ENCODE measurements at places on chromosomes 6 and 20. TPM values are rescaled to one million over a fixed set of nuclear protein-coding genes. Genes with fewer than 3 reads are reported as not detected.
A peak's percentile ranks its signal among the peaks of the same experiment; 100 is the strongest.

Gene ULBP2
- 0.70 TPM for polyA plus RNA-seq

Gene ARG1
- 0.28 TPM for polyA plus RNA-seq

Gene PGC
- polyA plus RNA-seq, result not detected

Gene WDR27
- polyA plus RNA-seq, result 100 TPM

Gene TOX2
- polyA plus RNA-seq, result 3.6 TPM

Gene POU5F1
- polyA plus RNA-seq, result 9.2 TPM

Gene BCAS4
- polyA plus RNA-seq, result 6.2 TPM

Gene LTA
- 0.27 TPM for polyA plus RNA-seq

Gene RIMS4
- polyA plus RNA-seq, result 0.70 TPM

DNA sequence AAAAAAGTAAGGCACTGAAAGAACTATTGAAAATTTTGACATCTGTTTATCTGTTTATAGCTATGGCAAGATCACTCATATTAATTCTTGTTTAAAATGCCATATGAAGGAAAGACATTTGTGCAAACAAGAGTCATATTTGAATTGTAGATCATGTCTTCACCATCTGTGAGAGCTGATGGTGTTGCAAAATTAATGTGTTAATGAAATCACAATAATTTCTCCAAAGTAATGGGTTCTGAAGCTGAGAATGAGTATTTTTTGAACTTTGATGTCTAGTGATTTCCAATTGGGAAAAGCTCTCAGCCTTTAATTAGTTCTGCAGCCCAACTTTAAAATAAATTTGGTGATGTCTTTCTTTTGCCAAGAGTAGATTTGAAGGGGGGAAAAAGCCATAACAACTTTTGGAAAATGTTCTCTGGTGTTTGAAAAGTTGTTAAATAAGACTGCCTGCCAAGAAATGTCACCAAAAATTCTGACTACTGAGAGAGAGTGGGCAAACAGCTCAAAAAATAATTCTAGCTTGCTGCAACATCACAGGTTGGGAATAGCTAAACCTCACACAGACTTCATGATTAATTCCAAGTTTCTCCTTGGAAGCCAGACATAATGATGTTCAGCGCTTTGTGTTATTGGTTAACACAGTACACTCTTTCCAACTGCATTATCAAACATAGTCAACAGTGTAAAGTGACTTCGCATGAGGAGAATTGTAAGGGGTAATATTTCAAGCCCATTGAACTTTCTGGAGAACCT lies 142.6 kb downstream of the SOBP start:
- no peak for DNase-seq

GRCh38 chr6:119887666-119888065 lies 538.1 kb upstream of the MAN1A1 start:
- no peak for DNase-seq

DNA sequence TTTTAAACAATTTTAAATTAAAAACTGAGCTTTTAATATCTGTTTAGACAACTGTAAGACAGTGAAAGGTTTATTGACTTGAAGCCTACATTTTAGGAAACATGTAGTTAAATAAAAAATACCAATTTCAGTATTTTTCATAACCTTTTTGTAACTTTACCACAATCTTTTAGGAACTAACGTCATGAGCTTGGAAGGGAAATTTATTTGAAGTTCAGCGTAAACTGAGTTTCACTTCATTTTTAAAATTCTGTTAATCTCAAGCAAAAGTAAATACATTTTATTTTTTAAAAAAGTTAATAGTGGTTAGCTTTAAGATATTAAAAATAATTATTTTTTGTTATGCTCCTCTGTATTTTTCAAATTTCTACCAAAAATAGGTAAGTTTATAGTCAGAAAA lies 5.5 kb downstream of the CST7 start:
- no peak for DNase-seq

DNA sequence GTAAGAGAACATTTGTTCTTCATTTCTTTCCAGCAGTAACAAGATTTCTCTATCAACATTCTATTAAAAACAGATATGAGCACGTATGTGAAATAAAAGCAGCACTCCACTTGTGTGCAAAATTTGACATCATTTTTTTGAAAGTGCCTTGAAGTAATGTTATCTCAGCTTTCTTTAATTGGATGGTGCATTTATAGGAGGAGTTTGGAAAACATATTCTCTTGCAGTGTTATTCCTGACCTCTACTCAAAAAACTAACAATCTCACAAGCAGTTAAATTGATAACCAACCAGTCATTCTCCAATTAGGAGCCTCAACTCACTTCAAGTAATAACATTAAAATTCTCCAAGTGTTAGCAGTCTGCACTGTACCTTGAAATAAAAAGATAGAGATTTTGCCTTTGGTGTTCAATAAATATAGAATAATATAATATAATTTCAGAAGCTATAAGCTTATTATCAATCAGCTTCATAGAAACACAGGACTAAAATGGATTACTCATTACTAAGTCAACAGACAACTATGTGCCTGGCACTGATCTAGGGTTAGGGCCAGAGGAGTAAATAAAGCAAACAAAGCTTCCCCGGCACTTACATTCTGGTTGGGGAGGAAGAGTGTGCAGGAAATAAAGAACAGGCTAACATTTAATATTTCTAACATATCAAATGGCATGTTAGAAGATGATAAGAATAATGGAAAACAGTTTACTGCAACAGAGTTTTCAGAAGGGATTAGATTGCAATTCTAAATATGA lies 149.0 kb upstream of the SGK1 start:
- no peak for DNase-seq

DNA sequence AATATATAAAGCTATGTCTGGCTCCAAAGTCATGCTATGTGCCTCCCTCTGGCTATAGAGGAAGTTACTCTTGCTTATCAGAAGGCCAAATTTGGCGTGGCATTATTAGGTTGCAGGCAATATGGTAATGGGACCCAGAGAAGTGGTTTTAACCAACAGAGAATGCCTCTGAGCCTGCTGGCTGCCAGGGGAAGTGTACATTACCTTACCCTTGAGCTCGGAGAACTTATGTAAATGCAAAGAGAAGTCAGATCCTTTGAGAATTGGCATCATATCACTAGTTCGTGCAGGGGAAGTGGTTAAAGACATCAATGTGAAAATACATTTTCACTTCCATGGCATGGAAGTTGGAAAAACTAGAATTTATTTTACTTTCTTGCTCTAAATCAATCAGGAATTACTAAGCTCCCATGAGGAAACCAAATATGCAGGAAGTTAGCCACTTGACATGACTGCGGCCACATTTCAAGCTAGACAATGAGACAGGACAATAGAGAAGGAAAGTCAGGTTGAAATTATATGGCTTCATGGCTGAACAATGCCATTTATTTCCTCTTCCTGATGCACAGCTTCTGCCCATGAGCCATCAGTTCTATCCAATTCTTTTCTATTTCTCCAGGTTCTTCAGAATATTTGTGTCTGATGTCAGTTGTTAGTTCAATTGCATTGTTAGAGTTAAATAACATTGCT lies 134.0 kb upstream of the PHACTR1 start:
- DNase-seq, result no peak

GRCh38 chr20:53800883-53801604 lies 207.4 kb upstream of the ZNF217 start:
- DNase-seq, result no peak

GRCh38 chr6:47483853-47484546 lies 6.4 kb downstream of the CD2AP start:
- DNase-seq, result no peak

DNA sequence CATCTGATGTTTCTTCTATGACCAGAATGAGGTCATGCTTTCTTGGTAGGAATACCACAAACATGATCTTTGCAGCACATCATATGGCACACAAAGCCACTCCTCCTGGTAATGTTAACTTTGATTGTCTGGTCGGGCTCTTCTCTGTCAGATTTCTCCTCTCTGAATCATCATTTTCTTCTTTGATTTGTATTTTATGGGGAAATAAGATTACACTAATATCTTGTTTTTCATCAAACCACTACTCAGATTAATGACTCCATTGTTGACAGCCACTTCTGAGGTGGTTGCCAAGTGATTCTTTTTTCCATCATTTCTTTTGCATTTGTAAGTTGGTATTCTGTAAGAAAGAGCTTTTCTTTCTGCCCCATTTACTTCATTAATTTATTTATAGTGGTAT lies 29.5 kb downstream of the TRMT11 start:
- no peak for DNase-seq

- DNase-seq, result no peak
These were observed 1.4 kb upstream of the VARS1 start for GRCh38 chr6:31796993-31797385.

- no peak for DNase-seq
These were observed 33.0 kb downstream of the RIPOR2 start for GRCh38 chr6:24902782-24903181.

DNA sequence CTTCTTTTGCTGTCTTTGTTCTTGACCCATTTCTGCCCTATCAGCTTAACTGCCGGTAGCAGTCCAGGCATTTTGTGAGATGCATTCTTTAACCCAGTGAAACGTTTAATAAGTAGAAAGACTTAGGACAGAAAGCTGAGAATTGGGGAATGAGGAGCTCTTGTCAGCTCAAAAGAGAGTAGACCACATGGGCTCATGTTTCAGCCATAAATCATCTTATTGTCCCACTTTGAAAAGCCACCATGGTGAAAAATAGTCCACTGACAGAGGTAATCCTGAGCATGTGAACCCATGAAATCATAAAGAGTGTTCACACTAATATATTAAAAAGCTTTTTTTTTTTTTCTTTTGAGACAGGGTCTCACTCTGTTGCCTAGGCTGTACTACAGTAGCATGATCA lies 16.3 kb downstream of the ORC3 start:
- DNase-seq, result no peak

- DNase-seq, result no peak
These were observed 1.5 kb downstream of the REPS1 start for GRCh38 chr6:138986578-138986977.

- no peak for DNase-seq
These were observed 5.5 kb upstream of the LSM14B start for GRCh38 chr20:62116558-62117361.

GRCh38 chr6:53437557-53438202 lies 88.9 kb upstream of the ELOVL5 start:
- peak; percentile 38 for DNase-seq

DNA sequence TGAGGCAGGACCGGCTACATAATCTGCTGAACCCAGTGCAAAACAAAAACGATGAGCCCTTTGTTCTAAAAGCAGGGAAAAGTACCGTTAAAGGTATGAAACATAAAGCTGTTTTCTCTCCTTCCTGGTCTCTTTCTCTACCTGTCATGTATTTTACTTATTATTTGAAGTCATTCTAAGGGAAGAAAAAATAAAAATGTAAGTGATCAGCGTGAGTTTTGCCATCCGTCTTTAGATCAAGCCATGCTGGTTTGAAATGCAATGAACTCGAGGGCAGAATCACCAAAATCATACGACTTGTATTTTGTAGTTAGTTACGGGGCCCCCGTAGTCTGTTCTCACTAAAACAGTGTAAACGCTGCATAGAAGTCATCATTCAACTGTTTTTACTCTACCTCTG lies 2.9 kb upstream of the BCAS1 start:
- DNase-seq, result no peak

DNA sequence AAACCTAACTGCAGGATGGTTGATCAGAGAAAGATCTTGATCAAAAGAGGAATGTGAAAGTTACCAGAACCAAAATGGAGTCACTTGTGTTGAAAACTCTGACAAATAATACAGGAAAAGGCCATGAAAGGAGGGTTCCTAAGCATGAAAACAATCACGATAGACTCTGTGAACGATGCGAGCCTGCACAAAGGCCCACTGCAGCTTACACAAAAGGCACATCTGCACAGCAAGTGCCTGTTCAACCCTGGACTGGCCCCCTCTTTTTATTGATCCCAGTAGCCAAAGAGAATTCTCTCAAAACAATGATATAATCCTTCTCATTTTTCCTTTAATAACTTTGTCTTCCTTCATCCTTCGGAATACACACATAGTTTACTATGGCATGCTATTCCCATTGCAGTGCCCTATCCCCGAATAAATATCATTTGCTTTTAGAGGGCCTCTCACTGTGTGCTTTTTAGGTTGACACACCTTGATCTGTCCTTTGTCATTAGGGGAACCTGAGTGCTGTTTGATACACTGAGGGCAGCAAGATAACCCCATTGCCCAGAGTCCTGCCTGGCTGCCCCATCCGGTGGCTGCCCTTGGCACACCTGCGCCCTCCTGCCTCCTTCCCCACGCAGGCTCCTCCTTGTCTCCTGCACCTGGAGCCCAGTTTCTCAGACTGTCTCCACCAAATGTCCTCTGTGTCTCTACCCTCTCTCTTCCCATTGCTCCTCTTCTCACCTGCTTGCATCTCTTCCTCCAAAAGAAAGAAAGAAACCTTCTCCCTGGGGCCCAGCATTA lies 98.3 kb upstream of the FRMD1 start:
- DNase-seq, result no peak

- no peak for DNase-seq
These were observed 219 bp downstream of the ISM1 start for GRCh38 chr20:13221313-13221672.

DNA sequence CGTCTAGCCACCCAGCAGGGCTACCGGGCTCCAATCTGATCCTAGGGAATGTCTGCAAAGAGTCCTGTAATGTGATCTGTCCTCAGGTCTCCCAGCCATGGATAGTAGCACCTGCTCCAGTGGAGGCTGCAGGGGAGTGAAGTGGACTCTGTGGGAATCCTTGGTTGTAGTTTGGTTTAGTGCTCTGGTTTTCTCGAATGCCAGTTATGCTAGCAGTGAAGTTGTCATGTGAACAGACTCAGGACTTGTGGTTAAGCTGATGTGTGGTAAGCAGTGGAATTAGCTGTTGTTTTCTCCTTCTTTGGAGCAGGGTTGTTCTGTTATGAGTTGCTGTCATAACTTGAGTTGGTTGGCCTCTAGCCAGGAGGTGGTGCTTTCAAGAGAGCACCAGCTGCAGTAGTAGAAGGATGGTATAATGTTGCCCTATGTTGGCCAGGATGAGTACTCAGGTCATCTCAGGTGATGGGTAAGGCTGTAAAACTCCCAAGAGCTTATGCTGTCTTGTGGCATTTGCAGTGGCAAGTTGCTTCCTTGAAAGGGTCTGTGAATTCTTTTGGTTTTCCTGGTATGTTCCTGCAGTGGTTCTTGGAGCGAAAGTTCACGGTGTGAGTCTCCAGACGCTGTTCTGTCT lies 390.2 kb downstream of the UTRN start:
- DNase-seq, result no peak

GRCh38 chr6:34146801-34147592 lies 1.1 kb upstream of the GRM4 start:
- DNase-seq, result no peak

DNA sequence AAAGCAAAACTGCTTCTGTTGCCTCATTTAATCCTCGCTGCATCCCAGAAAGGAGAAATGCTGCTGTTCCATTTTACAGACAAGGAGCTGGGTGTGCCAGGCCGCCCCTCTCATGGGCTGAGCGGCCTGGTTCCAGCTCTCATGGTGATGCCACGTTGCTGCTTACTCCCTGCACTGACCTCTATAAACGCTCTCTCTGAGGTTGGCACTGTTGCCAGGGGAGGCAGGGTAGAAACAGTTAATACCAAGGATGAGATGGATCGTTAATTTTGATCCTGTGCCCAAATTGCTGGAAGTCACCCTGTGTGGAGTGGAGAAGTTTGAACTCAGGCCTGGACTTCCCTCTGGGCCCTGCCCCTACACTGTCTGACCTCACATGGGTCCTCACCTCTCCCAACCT lies 25.6 kb downstream of the SIRPA start:
- DNase-seq, result no peak

- no peak for DNase-seq
These were observed 59.1 kb downstream of the CEP43 start for GRCh38 chr6:167058261-167058660.

GRCh38 chr6:80460257-80460865 lies 353.9 kb downstream of the BCKDHB start:
- DNase-seq, result no peak
